ENCODE measurements at places on chromosomes 6 and 20. TPM values are rescaled to one million over a fixed set of nuclear protein-coding genes. Genes with fewer than 3 reads are reported as not detected.

- no peak for DNase-seq
These were observed 241.0 kb downstream of the QKI start for GRCh38 chr6:163655217-163656121.

DNA sequence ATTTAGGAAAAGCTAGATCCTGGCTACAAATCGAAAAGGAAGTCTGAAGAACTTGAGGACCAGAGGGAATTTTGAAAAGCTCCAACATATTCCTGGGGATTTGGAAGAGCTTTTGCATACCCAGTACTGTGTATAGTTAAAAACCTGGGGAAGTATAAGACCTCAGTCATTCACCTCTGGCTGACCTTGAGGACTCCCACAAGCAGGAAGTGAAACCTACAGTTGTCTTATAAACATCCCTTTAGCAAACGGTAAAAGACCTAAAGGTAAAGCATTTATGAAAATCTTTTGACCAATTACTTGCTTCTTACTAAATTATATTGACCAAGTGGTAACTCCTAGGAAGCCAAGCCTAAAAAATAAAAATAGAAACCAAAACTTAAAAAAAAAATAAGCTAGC, 175.0 kb downstream of the HAO1 start:
- no peak for DNase-seq

GRCh38 chr6:108742041-108742440, 106.2 kb upstream of the ARMC2 start:
- no peak for DNase-seq

GRCh38 chr6:146133866-146134265, 105.0 kb downstream of the GRM1 start:
- DNase-seq = no peak

DNA sequence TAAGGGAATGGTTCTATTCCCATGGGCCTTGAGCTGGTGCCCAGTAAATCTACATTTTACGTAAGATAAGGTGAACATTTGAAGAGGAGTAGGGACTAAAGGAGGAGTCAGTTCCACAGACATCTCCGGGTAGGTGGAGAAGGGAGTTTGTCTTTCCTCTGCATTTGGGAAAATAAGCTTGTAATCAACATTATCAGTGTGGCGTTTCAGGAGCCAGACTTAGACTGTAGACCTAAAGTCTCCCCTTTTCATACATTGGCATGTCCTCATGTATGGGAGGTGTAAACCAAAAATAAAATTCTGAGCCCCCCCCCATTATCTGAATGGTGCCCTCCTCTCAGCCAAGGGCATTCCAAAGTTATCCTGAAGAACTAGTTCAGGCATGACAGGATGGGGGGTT, 40.2 kb downstream of the NINL start:
- DNase-seq = no peak

- DNase-seq = peak; percentile 72
These were observed 2.4 kb downstream of the MTCL3 start for GRCh38 chr6:127516662-127517273.

GRCh38 chr20:50460608-50461267, 49.4 kb upstream of the PTPN1 start:
- peak; percentile 90 for DNase-seq

DNA sequence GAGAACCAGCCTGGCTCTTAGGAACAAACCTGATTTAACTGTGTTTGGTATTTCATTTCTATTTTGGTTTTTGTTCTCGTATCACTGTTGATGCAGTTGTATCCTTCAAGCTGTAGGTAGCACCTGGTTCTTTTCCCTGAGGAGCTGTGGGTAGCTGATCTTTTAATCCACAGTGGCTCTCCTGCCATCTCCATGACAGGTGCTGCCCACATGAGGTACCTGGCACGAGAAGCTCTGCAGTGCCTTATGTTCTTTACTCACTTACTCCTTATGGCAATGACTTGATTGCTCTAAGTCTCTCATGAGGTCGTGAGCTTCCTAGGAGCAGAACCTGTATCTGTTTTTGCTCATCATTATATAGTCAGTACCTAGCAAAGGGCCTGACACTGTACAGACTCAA, 74.3 kb upstream of the EMILIN3 start:
- no peak for DNase-seq

GRCh38 chr6:165231581-165232561, 77.5 kb downstream of the C6orf118 start:
- DNase-seq = no peak

DNA sequence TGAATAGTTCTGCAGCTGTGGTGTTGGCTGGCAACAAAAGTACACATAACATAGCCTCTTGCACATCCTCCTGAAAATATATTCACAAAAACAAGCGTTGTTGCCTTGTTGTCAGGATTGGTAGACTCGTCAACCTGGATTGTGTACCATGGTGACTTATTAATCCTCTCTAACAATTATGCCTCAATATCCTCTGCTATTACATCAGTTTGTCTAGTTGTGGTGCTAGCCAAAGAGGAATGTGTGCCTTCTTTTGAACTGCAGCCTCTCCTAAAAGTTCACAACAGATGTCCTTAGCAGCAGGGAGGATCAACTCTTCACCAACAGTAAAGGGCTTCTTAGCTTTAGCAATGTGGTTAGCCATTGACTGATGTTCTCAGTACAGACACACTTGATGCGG, 3.6 kb upstream of the SF3B5 start:
- DNase-seq = no peak

DNA sequence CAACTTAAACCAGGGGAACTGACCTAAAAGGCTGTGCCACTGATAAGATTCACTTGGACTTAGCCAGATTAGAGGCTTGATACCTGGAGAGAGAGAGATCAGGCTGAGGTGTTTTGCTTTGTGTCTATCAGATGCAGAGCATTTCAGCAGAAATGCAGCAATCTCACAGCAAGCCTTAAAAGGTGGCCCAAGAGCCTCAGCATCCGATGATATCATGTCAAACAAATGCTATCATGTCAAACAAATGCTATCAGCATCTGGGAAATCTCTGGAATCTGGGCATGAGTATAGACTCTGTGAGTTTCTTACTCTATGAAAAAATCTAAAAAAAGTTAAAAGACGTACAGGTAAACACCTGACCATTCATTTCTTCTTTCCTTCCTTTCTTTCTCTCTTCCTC, 718.9 kb downstream of the EYS start:
- DNase-seq = no peak

DNA sequence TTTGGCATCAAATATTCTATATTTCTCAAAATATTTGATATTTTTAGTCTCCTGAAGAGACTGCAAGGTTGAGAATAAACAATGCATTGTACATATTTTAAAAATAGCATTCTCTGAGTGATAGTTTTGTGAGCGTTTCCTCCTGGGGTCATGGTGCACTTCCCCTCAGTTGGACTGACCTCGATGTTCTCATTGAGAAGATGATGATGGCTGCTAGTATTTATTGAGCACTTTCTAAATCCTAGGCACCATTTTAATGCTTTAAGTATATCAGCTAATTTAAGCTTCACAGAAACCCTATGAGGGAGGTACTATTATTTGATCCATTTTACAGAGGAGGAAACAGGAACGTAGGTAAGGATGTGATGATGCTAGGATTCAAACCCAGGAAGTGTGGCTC, 18.2 kb downstream of the DSE start:
- no peak for DNase-seq

GRCh38 chr6:119243037-119243436, 106.5 kb downstream of the MAN1A1 start:
- no peak for DNase-seq

GRCh38 chr6:24448396-24448795, 41.0 kb downstream of the GPLD1 start:
- DNase-seq = no peak

DNA sequence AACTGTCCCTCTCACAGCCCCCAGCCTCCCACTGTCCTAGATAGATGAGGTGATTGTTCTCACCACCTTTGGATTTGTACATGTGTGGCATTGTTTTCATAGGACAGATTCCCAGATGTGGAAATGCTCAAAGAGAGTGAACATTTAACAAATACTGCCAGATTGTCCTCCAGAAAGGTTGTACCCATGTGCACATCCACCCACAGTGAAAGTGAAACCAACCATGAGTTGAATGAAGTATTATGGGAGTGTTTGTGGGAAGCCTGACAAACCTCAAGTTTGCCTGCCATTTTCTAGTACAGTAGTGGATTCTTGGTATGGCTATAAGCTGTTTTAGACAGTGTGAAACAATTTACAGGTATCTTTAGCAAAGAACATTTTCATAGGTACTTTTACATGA, 42.7 kb downstream of the ANKRD6 start:
- DNase-seq = peak; percentile 37

- DNase-seq = no peak
These were observed 138.4 kb downstream of the ELOVL4 start for GRCh38 chr6:79808921-79809320.

GRCh38 chr20:20331156-20331555, 36.7 kb upstream of the INSM1 start:
- no peak for DNase-seq

DNA sequence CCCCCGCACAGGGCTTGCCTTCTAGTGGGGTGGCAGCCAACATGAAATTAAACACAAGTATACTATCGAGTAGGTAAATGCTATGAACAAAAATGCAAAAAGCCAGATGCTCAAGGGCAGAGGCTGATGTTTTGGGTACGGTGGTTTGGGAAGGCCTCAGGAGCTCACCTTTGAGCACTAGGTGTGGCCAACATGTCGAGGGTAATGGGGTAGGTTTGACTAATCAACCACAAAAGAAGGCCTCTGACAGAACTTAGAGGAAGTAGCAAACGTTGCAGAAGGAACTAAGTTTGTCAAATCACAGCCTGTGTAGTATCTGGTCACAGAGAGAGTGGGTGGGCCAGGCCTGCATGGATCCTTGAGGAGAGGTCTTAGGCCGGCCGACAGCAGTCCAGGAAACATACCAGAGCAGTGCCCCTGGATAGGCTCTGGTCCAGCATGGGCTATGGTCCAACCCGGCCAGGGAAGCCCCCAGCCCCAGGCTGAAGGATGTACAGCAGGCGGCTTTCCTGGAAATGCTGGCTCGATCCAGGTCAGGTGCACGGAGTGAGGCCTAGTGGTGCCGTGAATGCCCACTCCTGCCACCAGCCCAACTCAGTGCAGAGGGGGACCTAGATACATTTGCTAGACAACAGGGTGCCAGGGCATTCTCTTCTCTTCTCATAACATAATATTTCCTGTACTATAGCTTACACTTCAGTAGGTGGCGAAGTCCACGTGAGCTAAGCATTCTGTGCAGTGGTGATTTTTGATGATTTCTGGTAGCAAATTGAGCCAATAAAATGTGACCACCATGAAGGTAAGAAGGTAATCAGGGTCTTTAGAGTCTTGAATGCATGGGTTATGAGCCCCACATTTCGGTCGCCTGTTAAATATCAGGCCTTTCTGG, 56.3 kb upstream of the CD93 start:
- DNase-seq = peak; percentile 27

- DNase-seq = no peak
These were observed 33.3 kb upstream of the TPBG start for GRCh38 chr6:82330171-82330804.

MUC22 gene
- not detected for total RNA-seq

SIM1 gene
- total RNA-seq = not detected

UTRN gene
- total RNA-seq = 38.1 TPM

DUSP15 gene
- total RNA-seq = not detected

SDHAF4 gene
- total RNA-seq = 13.9 TPM

JPH2 gene
- total RNA-seq = not detected

RRP36 gene
- total RNA-seq = 54.0 TPM

ULBP1 gene
- total RNA-seq = 2.2 TPM

SNAP25 gene
- 0.67 TPM for total RNA-seq
